ENCODE measurements at places on chromosomes 16 and 17.

GRCh38 chr17:28239271-28239624 lies 79.8 kb upstream of the TMEM97 start:
- no peak for DNase-seq

DNA sequence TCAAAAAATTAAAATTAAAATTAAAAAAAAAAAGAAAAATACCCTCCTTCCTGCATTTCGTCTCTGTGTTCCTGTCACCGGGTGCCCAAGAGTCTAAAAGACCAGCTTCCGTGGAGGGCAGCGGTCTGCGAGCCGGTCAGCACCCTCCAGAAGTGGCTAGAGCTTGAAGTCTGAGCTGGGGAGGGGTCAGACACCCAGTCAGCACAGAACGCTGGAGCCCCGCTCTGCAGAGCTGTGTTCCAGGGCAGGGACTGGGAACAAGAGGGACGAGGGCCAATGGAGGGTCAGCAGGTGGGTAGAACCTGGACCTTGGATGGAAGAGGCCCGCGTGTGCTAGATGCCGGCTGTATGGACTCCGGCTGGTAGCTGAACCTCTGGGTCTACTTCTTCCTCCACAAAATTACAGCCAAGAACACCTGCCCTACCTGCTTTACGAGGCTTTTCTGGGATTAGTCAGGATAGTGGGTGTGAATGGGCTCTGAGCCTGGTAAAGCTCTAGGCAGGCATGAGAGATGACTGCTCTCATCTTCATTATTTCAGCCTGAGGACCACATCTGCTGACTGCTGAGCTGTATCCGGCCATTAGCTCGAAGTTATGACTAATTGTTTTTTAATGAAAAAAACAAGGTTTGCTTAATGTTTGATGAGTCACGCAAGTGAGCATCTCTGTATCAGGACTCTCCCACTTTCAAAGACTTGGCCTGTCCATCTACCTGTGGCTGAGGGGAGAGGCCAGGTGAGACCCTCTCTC lies 5.9 kb downstream of the TRPV1 start:
- no peak for DNase-seq

DNA sequence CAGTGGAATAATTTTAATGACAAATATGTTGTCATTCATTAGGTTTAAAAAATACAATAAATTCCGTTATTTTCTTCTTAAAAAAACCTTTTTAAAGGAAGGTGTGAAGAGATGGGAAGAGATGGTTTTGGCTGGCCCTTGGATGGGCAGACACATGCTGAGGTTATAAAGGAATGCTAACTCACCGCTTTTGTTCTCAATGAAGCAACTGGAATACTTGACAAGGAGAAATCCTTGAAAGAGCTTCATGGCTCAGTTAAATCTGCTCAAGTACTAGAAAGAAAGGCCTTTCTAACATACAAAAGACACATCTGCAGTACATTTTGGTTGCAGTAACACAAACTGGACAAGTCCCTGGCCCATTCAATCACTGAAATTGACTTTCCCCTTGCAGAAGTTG lies 158.3 kb upstream of the KCNJ16 start:
- no peak for DNase-seq

DNA sequence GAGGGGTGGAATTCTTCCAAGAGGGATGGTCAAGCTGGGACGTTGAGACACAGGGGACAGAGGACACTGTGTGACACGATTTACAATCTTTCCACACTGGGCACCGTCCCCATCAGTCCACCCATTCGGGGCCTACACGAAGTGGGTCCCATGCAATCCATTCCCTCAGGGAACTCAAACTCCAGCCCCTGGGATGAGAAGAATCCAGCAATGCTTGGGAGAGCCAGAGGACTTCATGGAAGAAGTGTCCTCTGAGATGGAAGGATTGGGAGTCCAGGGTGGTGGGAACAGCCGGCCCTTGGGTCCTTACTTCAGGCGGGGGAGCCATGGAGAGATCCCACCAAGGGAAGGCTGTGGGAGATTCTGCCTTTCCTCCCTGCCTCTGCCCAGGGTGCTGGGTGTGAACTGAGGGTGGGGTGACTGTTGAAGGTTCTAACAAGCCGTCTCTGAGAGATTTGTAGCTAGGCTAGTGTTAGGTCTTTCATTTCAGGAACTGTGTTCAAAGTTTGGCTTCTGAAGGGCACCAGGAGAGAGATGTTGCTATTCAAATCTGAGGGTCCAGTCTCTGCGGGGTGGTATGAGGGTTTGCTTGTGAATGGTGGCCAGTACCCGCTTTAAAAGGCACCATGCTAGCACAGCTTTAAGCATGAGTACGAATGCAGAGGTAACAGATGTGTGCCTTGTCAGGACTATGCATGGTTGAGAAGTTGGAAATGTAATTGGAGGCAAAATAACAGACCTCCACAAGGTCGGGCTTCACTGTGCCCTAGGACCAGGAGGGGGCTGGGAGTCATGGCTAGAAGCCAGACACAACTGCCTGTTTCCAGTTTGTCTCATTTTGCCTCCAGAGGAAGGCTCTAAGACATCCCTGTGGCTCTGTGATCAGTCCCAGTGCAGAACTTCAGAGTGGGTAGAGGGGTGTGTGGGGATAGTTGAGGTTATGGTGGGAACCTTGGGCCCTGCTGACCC lies 1.9 kb downstream of the ATP1B2 start:
- no peak for DNase-seq

- DNase-seq = no peak
Measured at GRCh38 chr17:49076573-49077384, 55.8 kb upstream of the B4GALNT2 start.

- no peak for DNase-seq
Measured at GRCh38 chr17:52995147-52995546, 827.6 kb upstream of the KIF2B start.

DNA sequence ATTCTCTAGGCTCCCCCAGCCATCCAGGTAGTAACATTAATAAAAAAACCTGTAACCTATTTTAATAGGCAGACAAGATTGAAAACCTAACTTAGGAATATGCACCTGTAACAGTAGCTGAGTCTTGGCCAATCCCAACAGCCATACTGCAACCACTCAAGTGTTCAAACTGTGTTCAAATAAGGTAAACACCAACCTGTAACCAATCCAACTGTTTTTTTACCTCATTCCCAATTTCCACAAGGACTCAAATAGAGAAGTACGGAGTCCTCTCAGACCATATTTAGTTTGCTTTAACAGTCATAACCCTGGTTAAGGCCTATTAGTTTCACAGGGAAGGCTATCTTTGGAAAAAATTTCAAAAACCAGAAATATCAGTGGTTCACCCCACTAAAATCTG lies 40.4 kb upstream of the NOS2 start:
- no peak for DNase-seq

DNA sequence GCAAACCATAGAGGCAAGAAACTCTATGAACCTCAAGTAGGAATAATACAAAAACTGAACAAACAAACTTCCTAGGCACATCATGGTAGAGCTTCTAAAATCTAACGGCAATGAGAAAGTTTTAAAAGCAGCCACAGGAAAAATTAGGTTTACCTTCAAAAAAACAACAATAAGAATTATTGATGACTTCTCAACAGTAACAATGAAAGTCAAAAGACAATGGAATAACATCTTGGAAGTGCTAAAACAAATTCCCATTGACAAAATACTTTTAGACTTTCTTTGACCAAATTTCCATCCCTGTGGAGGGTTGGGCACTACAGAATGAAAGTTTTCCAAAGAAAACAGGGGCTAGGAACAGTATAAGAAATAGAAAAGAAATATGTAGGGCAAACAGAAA lies 222.9 kb upstream of the ERCC4 start:
- no peak for DNase-seq

GRCh38 chr17:63402431-63403212 lies 43.5 kb downstream of the CYB561 start:
- no peak for DNase-seq

DNA sequence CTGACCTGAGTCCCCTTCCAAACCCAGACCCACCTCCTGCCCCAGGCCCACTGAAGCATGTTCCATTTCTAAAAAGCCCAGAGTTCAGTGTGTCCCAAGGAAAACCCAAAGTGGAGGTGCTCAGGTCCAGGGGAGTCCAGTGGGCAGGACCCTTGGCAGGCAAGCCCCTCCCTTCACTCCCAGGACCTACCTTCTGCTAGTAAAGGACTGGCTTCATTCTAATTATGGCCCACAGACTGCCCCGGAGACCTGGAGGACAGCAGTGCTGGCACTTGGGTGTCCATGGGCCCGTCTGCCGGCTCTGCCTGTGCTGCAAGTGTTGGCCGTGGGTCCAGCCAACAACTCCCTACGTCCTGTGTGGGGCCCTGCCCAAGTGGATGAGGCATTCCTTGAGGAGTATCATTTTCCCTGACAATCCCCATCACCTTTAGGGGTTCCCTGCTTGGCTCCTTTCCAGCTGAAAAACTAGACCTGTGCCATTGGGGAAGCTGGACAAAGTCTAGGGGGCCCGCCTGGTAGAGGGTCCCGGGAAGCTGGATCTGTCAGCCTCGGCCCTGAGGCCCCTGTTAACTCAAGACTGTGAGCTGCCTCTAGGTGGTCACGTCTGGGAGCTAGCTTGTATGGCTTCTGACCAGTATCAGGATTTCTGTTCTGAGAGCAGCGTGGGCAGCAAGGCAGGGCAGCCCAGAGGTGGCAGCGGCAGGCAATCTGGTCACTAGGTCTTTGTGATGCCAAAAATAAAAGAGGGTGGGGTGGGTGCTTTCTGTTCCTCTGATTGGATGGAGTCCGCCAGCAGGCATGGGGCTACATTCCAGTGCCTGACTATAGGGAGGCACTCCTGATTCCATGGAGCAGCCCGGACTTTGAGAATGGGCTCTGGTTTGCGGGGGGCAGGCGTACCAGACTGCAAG lies 8.2 kb downstream of the CBX2 start:
- no peak for DNase-seq

GRCh38 chr17:79993390-79994227 lies 42.1 kb downstream of the TBC1D16 start:
- DNase-seq = peak; percentile 70

GRCh38 chr17:50514936-50515702 lies 6.9 kb downstream of the MYCBPAP start:
- no peak for DNase-seq

GRCh38 chr17:73646409-73647300 lies 2.4 kb upstream of the SDK2 start:
- no peak for DNase-seq

GRCh38 chr16:62450291-62450690 lies 414.1 kb upstream of the CDH8 start:
- DNase-seq = no peak

GRCh38 chr16:19700319-19700781 lies 17.7 kb downstream of the KNOP1 start:
- DNase-seq = no peak
